Right kidney (tissue), 9 donors: ENCODE measurements at places on chromosomes 2 and 18.
A peak's percentile ranks its signal among the peaks of the same experiment; 100 is the strongest.

DNA sequence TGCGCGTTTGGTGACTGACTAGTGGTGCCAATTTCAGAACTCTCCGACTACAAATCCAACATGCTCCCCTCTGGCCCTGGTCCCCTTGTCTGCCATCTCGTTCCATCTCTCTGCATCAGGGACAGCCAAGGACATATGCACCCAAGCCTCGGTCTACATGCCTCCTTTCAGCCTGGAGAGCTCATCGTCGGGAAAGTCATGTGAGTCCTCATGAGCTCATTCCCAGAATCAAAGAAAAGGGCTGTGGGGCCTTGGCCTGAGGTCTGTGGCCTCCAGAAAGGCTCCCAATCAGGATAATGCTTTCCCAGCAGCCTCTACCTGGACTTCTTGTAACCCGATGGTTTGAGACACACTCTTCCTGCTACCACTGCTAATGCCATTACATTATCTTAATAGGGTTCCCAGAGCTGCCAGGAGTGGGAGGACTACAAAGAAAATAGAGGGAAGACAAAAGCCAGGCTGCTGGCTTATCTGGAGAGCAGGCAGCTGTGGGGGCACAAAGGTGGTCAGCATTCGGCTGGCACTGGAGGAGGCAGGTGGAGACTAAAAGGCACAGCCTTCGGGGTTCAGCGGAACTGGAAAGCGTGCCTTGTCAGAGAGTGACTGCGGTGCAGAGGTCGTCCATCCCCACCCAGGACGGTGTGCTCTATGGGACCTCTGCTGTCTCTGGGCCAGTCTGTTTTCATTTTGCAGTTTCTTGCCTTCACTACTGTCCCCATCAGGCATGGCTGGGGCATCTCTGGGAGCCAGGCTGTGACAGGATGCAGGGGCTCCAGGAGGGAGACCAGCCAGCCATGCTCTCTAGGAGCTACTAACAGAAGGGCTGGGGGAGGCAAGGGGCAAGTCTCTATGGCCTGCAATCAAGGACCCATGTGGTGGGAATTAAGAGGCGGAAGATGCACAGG, 104.4 kb upstream of the SMAD2 start:
- no peak for DNase-seq

DNA sequence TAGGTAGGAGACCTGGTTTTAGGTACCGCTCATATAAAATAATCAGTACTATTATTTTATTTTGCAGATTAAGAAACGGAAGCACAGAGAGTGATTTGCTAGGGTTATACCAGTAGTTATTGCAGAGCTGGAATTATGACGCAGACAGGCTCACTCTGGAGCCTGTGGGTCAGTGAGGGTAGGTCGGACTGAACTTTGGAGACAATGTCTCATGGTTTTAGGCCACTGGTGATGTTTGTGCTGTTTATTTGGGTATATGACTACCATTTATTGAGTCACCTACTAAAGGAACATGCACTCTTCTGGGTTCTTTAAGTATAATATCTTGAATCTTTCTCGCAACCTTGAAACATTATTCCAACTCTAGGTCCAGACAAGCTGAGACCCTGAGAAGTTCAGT, 33.5 kb upstream of the IL1R1 start:
- DNase-seq: no peak

GRCh38 chr2:3233877-3234276, 143.7 kb downstream of the EIPR1 start:
- DNase-seq: no peak

DNA sequence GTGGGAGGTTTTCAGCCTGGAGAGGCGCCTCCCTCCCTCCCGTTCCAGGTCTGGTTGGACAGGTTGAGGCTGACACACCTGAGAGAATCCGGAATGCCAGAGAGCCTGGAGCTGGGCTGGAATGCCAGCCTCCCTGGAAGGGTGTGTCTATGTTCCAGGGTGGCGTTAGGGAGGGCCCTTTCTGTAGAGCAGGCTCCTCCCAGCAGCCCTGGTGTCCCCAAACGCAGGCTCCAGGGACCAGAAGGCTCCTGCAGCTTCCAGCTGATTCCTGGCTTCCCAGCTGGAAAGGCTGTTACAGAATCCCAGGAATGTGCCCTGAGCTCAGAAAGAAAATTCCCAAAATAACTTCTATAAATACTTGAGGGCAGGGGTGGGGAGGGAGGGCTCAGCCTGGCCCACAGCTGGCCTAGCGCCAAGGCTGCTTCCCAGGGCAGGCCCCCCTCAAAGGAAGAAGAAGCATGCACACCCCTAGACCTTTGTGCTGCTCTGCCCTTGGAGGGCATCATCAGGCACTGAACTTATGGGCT, 85.4 kb downstream of the STPG4 start:
- peak; percentile 67 for DNase-seq

DNA sequence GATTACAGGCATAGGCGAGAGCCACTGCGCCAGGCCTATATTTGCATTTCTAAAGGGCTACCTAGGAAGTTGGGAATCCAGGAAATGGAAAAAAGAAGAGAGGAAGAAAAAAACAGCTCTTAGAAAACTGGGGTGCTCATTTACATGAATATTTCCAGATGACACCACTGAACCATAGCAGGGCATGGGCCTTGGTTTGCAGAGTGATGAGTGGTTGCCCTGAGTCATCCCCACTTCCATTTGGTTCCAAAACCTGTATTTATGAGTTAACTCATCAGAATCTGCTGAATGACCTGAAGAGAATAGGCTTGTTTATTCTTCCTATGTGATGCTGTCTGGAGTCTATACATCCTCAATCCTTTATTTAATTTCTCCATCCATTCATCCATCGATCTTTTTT, 36.2 kb downstream of the EHD3 start:
- DNase-seq: no peak

GRCh38 chr2:44441200-44441599, 79.5 kb downstream of the CAMKMT start:
- no peak for DNase-seq

DNA sequence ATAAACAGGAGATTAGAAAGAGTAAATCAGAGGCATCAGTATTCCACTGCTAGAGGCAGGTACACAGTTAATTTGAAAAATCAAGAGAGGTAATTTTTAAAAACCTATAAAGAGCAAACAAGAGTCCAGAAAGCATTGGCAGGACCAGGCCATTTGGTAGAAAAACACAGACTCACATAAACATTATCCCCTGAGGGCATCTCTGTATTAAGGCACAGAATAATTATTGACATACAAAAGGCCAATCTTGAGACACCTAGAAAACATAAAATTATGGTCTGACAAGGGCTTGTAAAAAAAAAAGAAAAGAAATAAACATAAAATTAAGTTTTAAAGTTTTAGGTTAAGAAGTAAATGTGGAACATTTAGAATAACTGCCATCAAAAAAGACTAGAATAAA, 120.6 kb downstream of the OSBPL1A start:
- DNase-seq: no peak

GRCh38 chr2:73920577-73921545, 5.8 kb upstream of the DGUOK start:
- DNase-seq: no peak
